GM23338 (cell line): ENCODE measurements at places on chromosomes 5 and 9.

- H3K4me1 ChIP-seq = no peaks in the 10 kb centered on the region
- no peaks in the 10 kb centered on the region for H3K27me3 ChIP-seq
- no peak overlapping the region for H3K27ac ChIP-seq
- no peaks in the 10 kb centered on the region for H3K36me3 ChIP-seq
- no peak overlapping the region for H3K4me3 ChIP-seq
- no peak for DNase-seq
These were observed 12.9 kb downstream of the SLC6A3 start for GRCh38 chr5:1432296-1432695.

DNA sequence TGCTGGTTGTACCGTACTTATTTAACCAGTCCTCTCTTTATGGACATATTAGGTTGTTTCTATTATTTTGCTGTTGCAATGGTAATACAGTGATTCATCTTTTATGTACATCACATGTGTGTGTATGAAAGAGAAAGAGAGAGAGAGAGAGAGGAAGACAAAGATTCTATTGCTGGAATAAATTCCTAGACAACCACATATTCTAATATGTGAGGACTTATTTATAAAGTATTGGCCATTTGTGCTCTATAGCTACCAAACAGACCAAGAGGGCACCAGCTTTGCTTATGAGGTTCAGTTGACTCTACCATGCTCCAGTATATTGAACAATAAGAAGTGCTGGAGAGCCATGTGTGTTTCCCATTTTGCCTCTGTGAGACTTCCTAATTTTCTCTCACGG, 513.5 kb downstream of the DMAC1 start:
- peaks cover 18% of the 10 kb centered on the region; the same call in 1 of the 2 replicates for H3K4me1 ChIP-seq
- DNase-seq = no peak
- no peak overlapping the region for H3K27ac ChIP-seq
- H3K36me3 ChIP-seq = no peaks in the 10 kb centered on the region
- no peaks in the 10 kb centered on the region for H3K27me3 ChIP-seq

GRCh38 chr5:69167493-69167855, 524 bp downstream of the CCNB1 start:
- H3K4me1 ChIP-seq = peaks cover 23% of the 10 kb centered on the region
- DNase-seq = peak; percentile 70
- H3K36me3 ChIP-seq = peaks cover 48% of the 10 kb centered on the region

DNA sequence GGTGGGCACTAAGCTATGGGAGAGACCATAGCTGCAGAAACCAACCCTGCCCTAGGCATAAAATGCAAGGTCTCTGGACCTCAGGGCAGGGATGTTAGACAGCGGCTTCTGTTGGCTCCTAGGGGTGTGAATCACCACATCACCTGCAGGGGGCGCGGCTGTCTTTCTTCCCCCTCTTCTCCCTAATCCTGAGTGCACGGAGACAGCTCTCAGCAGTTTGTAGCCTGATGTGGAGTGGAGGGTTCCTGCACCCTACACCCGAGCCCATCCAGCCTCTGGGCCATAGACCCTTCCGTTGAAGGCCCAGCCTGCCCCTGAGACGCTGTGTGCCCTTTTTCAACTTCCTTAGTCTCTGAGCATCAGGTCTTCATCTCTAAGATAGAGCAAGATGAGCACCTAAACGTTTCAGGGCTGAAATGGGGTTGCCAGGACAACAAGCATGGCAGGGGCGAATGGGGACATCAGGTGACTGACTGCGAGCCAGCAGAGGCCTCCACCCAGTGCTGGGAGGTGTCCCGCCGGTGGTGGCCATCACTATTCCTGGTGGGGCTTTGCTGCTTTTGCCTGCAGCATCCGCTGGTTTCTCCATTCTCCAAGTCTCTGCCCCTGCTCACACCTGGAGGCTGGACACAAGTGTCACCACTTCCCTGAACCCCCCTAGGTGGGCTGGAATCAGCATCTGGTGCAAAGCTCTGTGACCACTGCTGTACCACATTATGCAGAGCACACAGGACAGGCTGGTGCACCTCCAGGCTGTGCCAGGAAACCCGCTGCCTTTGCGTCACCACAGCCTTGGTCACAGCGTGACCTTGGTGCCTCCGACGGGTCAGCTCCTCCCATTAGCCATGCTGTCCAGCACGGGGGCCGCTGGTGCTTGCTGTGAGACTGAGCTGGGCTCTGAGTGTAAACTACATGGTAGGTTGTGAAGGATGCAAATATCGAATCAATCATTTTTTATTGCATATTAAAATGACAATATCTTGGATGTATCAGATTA, 2.5 kb upstream of the SEC16A start:
- peaks cover 9% of the 10 kb centered on the region for H3K4me1 ChIP-seq
- no peak overlapping the region; the same call in 1 of the 2 replicates for H3K4me3 ChIP-seq
- H3K27me3 ChIP-seq = no peaks in the 10 kb centered on the region
- no peaks in the 10 kb centered on the region; the same call in 1 of the 2 replicates for H3K36me3 ChIP-seq

- H3K36me3 ChIP-seq = no peaks in the 10 kb centered on the region
- H3K27me3 ChIP-seq = no peaks in the 10 kb centered on the region
- H3K4me1 ChIP-seq = peaks cover 84% of the 10 kb centered on the region
- no peak for DNase-seq
These were observed 74.0 kb downstream of the GNAQ start for GRCh38 chr9:77957652-77958051.
